Stimulated activated CD4-positive, alpha-beta T cell treated with anti-CD3 and anti-CD28 coated beads, TNF-alpha, amount 100 ng/mL, for 48 hours (primary cell): ENCODE measurements at places on chromosomes 2 and 18.

DNA sequence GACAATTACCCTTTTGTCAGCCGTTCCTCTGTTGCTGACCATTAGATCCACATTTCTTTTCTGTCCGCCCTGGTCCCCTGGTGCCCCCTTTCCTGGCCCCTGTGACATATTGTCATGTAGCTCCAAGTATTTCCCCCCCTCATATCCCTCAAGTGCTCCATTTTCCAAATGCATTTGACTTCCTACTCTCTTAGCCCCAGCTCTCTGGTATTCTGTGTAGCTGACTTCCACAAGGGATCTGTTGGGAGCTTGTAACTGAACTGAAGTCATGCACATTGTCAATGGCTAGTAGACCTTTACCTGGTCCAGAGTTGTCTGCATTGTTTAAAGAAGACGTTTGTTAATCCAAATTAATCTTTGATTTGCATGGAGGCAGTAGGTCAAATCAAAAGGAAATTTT, 34.8 kb downstream of the LIPG start:
- DNase-seq: no peak

- DNase-seq: no peak
These were observed 48.2 kb downstream of the CABYR start for GRCh38 chr18:24187049-24187448.

DNA sequence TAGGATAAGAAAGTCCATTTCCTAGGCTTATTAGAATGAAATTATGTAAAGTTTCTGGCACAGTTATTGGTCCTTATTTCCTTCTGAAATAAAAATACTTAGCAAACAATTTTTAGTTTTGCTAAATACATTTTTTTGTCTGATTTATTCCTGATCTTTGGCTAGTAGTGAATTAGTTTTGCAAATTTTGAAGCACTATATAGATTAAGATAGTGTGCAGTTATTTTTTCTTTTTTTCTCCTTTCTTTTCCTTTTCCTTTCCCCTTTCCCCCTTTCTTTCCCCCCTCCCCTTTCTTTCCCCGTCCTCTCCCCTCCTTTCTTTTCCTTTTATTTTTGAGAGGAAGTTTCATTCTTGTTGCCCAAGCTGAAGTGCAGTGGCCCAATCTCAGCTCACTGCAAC, 59.7 kb downstream of the BIRC6 start:
- DNase-seq: no peak

- no peak for DNase-seq
These were observed 1065.8 kb upstream of the SLC39A10 start for GRCh38 chr2:194591192-194591591.

GRCh38 chr2:97963079-97963406, 32.7 kb downstream of the TMEM131 start:
- no peak for DNase-seq

- DNase-seq: no peak
These were observed 100.5 kb upstream of the ODC1 start for GRCh38 chr2:10548626-10549025.

DNA sequence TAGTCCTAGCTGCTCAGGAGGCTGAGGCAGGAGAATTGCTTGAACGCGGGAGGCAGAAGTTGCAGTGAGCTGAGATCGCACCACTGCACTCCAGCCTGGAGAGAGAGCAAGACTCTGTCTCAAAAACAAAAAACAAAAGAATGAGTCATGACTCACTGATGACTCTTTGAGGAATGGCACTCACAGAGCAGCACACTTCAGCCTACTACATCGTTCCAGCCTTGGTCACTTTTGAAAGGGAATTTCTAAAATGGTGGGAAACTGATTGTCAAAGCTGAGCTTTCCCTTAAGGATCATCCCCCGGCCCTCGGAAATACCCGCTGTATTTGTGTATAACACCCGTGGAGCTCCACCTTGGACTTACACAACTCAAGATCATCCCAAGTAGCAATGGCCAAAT, 217.3 kb upstream of the HS6ST1 start:
- no peak for DNase-seq

DNA sequence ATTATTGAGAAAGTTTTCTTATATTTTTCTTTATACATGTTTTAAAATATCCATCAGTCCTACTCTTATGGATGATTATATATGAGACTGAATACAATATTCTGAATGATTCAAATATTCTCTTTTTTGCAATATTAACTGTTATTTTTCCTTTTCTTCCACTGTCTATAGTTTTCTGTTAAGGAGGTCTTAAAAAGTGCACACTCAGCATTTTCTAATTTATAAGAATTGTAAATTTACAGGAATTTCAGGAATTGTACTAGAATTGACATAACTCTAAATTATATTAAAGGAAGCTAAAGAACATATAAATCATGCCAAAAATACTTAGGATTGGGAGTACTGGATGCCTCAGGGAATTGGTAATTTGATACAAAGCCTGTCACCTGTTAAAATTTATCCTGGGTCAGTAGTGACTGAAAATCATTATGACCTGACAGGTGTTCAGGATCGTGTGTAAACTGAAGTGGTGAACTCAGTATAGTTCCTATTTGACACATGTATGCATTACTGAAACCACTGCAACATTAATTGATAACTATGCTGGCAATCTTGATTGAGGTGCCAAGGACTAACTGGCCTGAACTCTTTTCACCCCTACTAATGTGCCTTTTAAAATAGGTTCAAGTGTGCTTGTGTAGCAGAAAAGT, 30.4 kb downstream of the MSTN start:
- no peak for DNase-seq

GRCh38 chr2:204834716-204835384, 289.6 kb downstream of the PARD3B start:
- no peak for DNase-seq
